ENCODE measurements at places on chromosomes 6 and 20. TPM values are rescaled to one million over a fixed set of nuclear protein-coding genes. Genes with fewer than 3 reads are reported as not detected.

DNA sequence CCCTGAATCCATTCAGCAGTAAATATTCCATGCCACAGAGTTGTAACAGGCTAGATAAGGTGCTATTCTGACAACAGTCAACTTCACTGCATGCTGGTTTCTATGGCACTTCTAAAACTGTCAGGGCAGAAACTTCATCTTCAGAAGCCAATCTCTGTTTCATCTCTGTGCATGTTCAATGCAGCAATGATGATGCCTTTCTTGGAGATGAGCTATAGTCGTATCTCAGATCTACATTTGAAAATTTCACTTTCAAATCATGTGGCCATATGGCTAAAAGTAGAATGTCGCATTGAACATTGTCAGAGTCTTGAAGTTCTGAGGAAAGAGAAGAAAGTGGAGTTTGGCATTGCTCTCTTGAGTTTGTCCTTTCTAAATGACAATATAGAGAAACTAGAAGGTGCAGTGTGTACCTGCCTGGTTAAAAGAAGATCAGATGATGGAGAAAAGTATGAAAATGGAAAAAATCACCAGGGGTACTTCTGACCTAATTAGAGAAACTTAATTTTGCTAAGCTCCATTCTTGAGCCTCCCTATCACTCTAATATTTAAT is 49.0 kb upstream of the VSTM2L start:
- H3K4me1 ChIP-seq: peaks cover 6% of the 10 kb centered on the region
- no peaks in the 10 kb centered on the region for H3K27me3 ChIP-seq
- DNase-seq: no peak
- no peak overlapping the region for H3K27ac ChIP-seq
- H3K36me3 ChIP-seq: no peaks in the 10 kb centered on the region

DNA sequence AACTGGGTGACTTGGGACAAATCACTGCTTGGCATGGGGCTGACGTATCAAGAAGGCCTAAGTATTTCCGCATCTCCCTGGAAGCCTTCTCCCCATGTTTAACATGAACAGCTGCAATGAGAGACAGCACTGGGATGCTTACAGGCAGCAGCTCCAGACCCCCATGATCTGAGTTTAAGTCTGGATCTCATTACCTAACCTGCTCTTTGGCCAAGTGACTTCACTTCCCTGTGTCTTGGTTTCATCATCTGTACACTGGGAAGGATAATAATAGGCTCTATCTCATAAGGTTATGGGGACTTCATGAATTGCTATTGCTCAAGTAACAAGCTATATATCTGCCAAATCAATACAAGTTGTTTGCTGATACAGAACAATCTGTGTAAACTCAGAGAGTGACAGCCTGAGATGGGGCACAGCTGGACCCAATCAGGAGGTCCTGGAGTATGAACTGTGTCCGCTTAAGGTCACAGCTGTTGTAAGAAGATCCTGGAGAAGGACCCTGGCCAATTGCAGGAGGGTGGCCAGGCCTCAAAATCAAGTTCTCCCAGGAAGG is 56.0 kb downstream of the TGM2 start:
- peak overlapping the region; percentile 60 for H3K27ac ChIP-seq
- H3K27me3 ChIP-seq: no peaks in the 10 kb centered on the region
- DNase-seq: peak; percentile 52

DNA sequence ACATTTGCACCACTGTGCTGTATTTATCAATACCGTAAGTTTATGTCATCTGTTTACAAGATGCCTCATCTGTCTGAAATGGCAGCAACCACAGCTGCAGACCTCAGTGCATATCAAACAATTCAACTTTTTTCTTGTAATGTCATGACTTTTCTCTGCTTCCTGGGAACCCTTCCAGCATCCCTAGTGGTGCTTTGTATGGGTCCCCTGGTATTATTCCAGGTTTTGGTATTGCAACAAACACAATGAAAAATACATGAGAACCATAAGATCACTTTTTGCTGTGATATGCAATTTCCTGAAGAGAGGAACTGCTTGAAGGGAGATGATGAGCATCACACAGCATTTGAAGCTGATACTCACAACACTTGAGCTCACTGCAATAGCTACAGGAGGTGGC is 12.0 kb upstream of the TXNDC5 start:
- no peak for DNase-seq
- H3K27me3 ChIP-seq: no peaks in the 10 kb centered on the region
- H3K4me3 ChIP-seq: no peak overlapping the region
- H3K36me3 ChIP-seq: no peaks in the 10 kb centered on the region
- peaks cover 5% of the 10 kb centered on the region for H3K4me1 ChIP-seq

- DNase-seq: peak; percentile 92
- H3K27me3 ChIP-seq: peaks cover 5% of the 10 kb centered on the region
- no peak overlapping the region for H3K4me3 ChIP-seq
- H3K4me1 ChIP-seq: peaks cover 21% of the 10 kb centered on the region
Measured at GRCh38 chr6:89313006-89313405, 2.1 kb downstream of the GABRR2 start.

- H3K4me1 ChIP-seq: peaks cover 2% of the 10 kb centered on the region
- peaks cover 54% of the 10 kb centered on the region for H3K36me3 ChIP-seq
- no peak overlapping the region for H3K4me3 ChIP-seq
- H3K27ac ChIP-seq: no peak overlapping the region
- H3K27me3 ChIP-seq: no peaks in the 10 kb centered on the region
Measured at GRCh38 chr6:63580704-63580961, 8.4 kb downstream of the LOC128125822 start.

GRCh38 chr6:44126320-44127149 is 717 bp downstream of the MRPL14 start:
- H3K4me1 ChIP-seq: peaks cover 37% of the 10 kb centered on the region
- DNase-seq: peak; percentile 74
- H3K36me3 ChIP-seq: no peaks in the 10 kb centered on the region
- no peaks in the 10 kb centered on the region for H3K27me3 ChIP-seq

Gene VSX1
- total RNA-seq: not detected

Gene THBD
- total RNA-seq: 14.2 TPM

Gene ZNF831
- total RNA-seq: not detected

Gene PRPH2
- total RNA-seq: not detected

Gene POU3F2
- total RNA-seq: 1.9 TPM
